Astrocyte (in vitro differentiated cells and primary cell): ENCODE measurements at places on chromosomes 5 and 9.
A peak's percentile ranks its signal among the peaks of the same experiment; 100 is the strongest.

DNA sequence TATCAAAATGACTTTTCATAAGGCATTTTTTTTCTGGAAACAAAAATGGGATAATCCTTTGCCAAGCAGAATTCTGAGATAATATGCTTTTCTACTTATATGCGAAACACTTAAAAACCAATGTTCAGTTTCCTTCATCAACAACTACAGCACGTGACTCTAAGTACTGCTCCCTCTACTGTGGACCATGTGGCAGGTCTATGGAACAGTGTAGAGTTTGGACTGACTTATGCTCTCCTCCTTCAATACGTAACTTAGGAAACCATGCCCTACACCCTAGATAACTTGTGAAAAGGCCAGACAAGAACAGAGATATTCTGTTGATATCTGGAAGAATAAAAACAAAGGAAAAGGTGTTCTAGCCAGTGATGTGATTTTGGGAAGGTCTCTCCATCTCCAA, 111.3 kb upstream of the GNA14 start:
- no peak for DNase-seq

DNA sequence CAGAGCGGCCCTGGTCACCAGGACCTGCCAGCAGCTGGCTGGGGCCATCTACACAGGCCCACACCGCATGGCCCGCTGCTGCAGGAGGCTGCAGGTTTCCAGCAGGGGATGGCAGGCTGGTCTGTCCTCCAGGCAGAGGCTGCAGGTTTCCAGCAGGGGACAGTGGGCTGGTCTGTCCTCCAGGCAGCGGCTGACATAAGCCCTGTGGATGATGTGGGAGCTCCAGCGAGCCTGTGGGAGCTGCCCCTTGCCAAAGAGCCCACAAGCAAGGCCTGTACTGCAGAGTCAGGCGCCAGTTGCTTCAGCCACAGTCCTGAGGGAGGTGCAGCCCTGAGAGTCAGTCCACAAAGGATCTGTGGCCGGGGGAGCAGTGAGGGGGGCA, 18.5 kb downstream of the TPPP start:
- no peak for DNase-seq

GRCh38 chr5:96997265-96997859, 61.5 kb downstream of the LNPEP start:
- peak; percentile 38 for DNase-seq

DNA sequence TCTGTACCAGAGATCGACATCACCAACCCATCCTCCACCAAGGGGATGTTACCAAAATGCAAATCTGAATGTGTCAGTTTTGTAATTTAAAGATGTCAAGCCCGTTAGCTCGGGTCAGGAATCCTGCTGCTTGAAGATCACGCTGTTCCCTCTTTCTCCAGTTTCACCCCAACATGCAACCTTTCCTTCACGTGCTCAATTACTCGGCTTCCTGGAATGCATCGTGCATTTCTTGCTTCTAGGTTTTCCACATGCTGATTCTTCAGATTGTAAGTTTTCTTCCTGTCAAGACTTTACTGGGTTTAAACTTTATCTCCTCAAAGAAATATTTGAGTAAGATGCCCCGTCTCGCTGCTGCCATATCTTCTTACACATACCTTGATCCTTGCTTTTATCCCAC, 209.5 kb upstream of the SNX2 start:
- no peak for DNase-seq

- peak; percentile 77 for DNase-seq
Observed at GRCh38 chr9:16058131-16058549, 505.3 kb downstream of the CCDC171 start.

GRCh38 chr9:137455359-137455991, 3.7 kb downstream of the NSMF start:
- no peak for DNase-seq

GRCh38 chr5:165757791-165758190, 2252.4 kb downstream of the MAT2B start:
- DNase-seq: no peak

GRCh38 chr5:135116160-135116561, 82.1 kb upstream of the PITX1 start:
- no peak for DNase-seq

DNA sequence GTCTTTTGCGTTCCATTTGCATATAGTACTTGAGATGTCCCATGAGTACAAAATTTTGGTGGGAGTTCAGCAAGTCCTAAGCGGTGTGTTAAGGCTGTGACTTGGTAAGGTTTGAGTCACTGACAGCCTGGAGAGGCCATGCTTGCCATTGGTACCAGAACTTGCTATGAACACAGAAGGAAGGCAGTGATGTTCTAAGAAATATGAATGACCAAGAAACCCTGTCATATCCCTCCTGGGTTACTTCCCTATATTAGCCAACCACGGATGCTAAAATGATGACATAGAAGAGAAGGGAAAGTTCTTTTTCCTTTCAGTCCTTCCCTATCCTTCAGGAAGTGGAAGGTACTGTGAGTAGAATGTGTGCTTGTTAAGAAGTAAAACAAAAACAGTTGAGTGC, 136.7 kb downstream of the GCNT1 start:
- DNase-seq: no peak

GRCh38 chr5:16709691-16710433, 93.1 kb upstream of the RETREG1 start:
- no peak for DNase-seq

DNA sequence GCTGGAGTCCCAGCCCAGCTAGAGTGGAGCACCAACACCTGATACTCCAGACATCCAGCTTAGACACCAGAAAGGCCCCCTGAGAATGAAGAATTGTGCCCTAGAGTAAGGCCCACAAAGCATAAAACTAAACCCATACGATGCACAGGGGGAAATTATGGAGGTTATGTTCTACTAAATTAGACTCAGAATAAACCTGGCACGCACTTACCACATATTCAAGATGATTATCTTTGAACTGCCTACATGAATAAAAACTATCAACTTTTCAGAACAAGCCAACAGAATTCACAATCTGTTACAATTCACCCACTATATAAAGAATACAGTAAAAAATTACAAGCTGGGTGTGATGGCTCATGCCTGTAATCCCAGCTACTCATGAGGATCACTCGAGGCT, 168.5 kb downstream of the CPLANE1 start:
- no peak for DNase-seq

DNA sequence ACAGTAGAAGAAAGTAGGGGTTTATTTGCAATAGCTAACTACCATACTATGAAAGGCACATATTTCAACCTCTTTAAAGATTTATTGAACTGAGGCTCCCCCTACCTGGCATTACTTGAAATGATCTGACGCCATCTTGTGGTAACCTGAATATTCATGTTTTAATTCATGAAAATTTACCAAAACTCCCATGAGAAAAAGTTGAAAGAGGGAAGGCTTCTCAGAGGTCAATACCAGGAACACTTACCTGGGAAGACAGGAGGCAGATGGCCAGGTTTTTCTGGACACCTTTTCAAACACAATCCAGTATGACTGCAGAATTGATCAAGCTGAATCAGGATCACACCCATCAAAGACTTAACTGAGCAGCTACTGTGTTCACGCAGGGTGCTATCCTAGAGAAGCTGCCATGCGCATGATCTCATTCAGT, 9.4 kb downstream of the PRELID2 start:
- peak; percentile 36 for DNase-seq

DNA sequence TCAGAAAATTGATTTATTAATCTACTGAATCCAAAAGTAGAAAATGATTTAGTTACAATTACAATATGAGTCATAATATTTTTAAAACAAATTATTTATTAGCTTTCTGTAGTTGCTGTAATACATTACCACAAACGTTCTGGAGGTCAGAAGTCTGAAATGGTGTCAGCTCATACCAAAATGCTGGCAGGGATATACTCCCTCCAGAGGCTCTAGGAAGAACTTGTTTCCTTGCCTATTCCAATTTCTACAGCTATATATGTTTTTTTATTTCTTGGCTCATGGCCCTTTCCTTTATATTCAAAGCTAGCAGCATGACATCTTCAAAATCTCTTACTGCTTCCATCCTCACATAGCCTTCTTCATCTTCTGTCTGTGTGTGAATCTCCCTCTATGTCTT, 667.9 kb upstream of the ITGA1 start:
- no peak for DNase-seq

DNA sequence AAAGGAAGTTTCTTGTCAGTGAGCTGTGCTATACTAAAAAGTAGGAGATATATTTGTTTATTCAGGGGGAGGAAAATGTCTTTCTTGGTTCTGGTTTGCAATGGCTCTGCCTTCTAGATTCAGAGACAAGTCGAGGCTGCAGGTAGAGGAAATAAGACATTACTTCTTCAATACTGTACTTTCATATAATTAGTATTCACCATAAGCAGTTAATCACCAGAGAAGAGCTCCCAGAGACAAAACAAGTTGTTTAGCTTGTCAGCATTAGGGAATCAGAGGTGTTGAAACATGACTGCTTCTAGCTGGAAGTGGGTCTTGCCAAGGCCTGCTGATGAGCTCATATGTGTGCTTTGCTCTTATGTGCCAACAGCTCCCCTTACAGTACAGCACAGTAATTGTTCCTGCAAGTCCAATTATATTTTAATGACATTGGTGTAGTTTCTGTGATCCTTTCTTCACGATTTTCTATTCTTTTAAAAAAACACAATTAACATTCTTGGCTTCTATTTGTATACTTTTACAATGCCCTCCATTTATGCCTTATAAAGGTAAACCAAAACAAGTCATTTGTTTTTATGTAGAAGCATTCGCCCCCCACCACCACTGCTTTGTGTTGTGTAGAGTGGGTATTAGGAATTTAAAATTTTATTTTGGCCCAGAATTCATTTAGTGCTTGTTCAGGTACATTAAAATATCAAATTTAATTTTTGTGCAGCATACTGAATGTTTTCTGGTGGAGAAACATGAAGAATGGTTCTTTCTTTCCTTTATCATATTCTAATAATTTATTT, 112.2 kb downstream of the RPS23 start:
- peak; percentile 94 for DNase-seq

DNA sequence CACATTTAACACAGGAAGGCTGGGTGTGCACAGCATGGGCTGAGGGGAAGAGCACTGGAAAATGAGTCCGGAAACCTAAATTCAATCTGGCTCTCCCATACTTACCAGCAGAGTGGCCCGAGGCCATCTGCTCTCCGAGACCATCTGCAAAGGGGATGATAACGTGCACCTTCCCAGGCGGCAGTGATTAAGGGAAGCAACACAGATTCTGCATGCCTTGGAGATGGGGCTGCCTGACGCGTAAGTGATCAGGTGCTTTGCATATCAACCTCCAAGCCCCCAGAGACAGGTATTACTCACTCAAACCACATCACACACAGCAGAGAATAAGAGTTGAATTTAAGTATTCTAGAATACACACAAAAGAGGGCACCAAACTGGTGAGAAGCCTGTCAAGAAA, 9.1 kb downstream of the EPB41L4B start:
- DNase-seq: no peak

DNA sequence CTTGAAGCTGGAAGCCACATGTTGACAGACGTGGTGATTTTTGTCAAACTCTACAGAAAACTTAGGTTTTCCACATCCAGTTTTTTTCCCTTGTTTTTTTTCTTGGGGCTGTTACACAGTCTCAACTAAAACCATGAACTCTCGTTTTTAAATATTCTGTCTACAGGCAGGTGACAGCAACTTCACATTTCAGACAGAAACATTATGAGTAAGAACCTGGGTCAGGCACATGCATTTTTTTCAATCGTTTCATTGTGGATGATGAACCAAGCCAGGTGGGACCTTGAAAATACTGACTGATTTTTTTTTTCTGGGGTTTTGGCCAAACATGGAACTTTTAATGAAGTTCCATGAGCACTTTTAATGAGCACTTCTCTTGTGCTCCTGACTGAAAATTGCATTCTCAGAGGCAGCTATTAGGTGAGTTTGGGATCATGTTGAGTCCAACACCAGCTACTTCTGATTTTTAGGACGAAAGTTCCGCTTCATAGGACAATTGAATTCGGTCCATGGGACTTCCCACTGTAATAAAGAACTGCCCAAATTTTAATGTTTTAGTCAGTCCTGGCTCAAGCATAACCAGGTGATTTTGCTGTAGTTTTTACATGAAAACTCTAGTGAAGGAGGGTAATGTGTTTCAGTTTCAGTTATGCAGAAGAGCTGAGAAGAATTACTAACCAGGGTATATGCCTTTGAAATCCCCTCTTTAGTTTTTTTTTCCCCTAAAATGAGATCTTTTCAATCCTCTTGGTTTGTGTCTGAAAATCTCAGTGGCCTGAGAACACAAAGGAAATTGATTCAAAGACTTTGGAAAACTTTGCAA, 93.2 kb upstream of the ADAMTS16 start:
- DNase-seq: no peak

DNA sequence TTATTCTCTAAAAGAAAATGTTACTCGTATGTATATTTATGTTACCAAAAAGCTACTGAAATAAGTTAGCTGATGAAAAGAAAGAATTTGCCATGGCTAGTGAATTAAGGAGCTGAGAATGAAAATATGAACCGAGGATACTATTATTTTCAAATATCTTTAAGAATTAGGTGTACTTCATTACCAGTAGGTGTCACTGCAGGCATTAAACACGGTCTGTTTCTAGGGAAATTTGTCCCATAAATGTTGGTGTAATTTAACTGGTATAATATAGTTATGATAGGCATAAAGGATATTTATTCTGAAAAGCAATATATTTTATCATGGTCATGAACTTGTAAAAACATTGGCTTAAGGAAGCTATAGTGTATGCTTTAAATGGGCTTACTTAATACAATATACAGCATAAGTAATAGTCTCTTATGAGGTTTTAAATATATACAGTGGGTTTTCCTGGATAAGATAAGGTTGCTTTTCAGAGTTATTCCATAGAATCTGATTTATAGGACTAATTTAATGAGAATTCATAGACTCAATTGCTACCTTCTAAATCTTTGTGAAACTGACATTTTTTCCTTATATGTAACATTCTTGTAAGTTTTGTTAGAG, 72.4 kb upstream of the MPDZ start:
- peak; percentile 49 for DNase-seq

GRCh38 chr5:176979669-176980068, 26.9 kb downstream of the UIMC1 start:
- no peak for DNase-seq

GRCh38 chr5:179308563-179309382, 36.5 kb downstream of the ADAMTS2 start:
- no peak for DNase-seq

DNA sequence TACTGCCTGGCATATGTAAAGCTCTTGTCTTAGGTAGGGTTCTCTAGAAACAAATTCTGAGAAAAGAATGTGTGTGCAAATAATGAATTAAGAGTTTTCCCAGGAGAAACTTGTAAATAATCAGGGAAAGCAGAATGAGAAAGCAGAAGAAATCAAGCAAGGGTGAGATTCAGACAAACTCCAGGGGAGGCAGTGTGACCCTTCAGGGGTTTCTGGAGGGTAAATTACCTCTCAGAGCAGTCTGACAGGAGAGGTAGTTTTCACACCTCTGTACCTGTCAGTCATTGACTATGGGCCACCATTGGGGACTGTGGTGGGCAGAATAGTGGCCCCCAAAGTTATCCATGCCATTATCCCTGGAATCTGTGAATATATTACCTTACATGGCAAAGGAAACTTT, 124.6 kb downstream of the KCTD16 start:
- DNase-seq: no peak

GRCh38 chr5:43389679-43390329, 22.4 kb downstream of the CCL28 start:
- DNase-seq: peak; percentile 76

GRCh38 chr5:171841984-171842776, 56.6 kb downstream of the SMIM23 start:
- DNase-seq: no peak

- no peak for DNase-seq
Observed at GRCh38 chr5:3131161-3131560, 379.7 kb upstream of the IRX2 start.

GRCh38 chr9:131835151-131835910, 95.5 kb upstream of the RAPGEF1 start:
- no peak for DNase-seq

GRCh38 chr5:154211641-154212390, 21.3 kb downstream of the GALNT10 start:
- peak; percentile 89 for DNase-seq

GRCh38 chr5:161850491-161850890, 2.6 kb downstream of the GABRA1 start:
- no peak for DNase-seq
